ENCODE measurements at places on chromosomes 16 and 17.

DNA sequence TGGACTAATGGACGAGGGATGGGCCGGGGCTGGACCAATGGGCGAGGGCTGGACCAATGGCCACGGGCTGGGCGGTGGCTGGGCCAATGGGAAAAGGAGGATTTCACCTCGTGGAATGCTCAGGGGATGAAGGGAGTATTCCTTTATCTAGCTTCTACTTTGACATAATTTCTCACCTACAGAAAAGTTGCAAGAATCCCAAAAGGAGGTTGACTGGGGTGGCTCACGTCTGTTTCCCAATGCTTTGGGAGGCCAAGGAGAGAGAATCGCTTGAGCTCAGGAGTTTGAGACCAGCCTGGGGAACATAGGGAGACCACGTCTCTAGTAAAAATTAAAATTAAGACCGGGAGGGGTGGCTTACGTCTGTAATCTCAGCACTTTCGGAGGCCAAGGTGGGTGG is 5.7 kb upstream of the FLYWCH1 start:
- no peak for DNase-seq

GRCh38 chr16:81261049-81261648 is 22.7 kb downstream of the BCO1 start:
- DNase-seq, result peak; percentile 21

GRCh38 chr16:65305266-65305959 is 183.6 kb upstream of the CDH11 start:
- DNase-seq, result no peak

GRCh38 chr17:81179861-81180260 is 13.8 kb upstream of the AATK start:
- no peak for DNase-seq

- DNase-seq, result peak; percentile 38
Measured at GRCh38 chr17:78613416-78613815, 36.2 kb upstream of the DNAH17 start.

DNA sequence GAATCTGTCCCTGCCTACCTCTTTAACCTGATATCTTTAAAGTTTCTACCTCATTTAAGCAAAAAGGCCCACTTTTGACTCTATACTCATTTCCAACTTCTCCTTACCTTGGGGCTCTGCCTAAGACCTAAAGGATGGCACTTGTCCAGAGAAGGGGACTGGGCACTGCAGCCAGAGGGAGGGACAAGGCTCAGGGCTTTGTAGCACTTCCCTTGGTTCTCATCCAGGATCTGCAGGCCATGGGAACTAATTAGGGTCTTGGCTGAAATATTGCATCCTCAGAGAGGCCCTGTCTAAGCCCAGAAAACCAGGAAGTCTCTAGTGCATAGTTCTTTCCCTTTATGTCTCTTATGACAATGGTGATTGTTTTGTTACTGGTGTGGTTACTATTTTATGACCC is 37.3 kb downstream of the IRX5 start:
- DNase-seq, result no peak
